ENCODE measurements at places on chromosomes 6 and 20. TPM values are rescaled to one million over a fixed set of nuclear protein-coding genes. Genes with fewer than 3 reads are reported as not detected.

The ISM1 gene
- total RNA-seq: 25.8 TPM

GRCh38 chr20:59451066-59451630 lies 150.7 kb downstream of the EDN3 start:
- DNase-seq: no peak

- DNase-seq: no peak
These were observed 7.3 kb downstream of the NKAIN2 start for GRCh38 chr6:123810948-123811347.

DNA sequence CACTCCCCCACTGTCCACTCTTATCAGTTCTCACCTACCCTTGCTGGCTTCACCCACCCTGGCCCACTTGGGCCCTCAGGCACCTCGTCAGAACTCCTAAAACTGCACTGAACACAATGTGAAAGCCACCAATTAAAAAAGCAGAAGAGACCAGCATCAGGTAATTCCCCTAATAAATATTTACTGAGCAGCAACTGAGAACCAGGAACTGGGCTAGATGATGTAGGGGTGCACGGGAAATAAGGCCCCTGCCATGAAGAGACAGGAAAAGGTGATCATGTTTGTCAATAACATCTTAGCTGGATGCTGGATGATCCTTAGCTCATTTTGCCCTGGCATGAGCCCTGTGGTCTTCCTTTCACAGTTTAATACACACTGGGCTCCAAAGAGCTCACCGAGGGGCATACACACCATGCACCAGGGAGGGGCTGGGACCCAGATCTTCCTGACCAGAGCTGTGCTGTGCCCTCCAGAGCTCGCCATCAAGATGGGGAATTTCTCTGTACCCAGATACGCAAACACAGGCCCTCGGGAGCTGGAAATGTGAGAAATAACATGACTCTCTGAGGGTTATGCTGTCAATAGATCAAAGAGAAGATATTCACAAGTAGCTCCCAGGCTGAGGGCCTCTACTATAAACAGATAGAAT lies 113.6 kb upstream of the SLC22A16 start:
- no peak for DNase-seq

DNA sequence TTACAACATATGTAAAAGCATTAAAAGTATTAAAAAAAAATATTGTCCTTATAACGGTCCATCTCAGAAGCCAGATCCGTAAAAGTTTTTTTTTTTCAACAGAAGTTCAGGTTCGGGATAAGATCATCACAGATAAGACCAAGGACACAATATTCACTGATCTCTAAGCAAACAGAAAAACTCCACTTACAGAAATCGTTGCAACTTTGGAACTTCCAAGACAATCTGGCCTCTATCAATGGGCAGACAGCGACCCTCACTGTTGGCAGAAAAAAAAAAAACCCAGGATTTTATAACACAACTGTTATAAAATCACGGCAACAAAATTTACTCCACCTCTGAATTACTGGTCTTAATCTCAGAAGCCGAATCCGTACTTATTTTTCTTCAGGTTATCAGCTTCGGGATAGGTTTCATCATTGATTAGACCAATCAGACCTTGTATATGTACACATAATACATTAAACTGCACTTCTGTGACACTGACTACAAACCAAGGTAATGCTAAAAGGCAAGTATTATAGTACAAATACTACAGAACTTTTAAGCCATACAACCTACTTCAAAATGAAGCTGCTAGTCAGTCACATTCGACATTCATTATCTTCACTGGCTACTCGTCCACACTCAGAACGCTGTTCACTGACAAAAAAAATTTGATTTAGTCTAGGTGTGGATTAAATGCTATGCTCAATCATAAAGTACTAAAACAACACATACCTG lies 34.7 kb upstream of the SYNCRIP start:
- DNase-seq: no peak
